ENCODE measurements at places on chromosomes 2 and 18. TPM values are rescaled to one million over a fixed set of nuclear protein-coding genes. Genes with fewer than 3 reads are reported as not detected.

GRCh38 chr2:203949228-203949627 lies 12.7 kb downstream of the ICOS start:
- peak overlapping the region; percentile 23 for H3K4me3 ChIP-seq
- H3K4me1 ChIP-seq: peaks cover 81% of the 10 kb centered on the region
- DNase-seq: no peak

- DNase-seq: no peak
- no peaks in the 10 kb centered on the region for H3K27me3 ChIP-seq
- H3K36me3 ChIP-seq: no peaks in the 10 kb centered on the region
- no peak overlapping the region for H3K4me3 ChIP-seq
Measured at GRCh38 chr2:235444101-235444597, 49.7 kb upstream of the AGAP1 start.

ABCG8 gene
- total RNA-seq: 0.23 TPM

DNA sequence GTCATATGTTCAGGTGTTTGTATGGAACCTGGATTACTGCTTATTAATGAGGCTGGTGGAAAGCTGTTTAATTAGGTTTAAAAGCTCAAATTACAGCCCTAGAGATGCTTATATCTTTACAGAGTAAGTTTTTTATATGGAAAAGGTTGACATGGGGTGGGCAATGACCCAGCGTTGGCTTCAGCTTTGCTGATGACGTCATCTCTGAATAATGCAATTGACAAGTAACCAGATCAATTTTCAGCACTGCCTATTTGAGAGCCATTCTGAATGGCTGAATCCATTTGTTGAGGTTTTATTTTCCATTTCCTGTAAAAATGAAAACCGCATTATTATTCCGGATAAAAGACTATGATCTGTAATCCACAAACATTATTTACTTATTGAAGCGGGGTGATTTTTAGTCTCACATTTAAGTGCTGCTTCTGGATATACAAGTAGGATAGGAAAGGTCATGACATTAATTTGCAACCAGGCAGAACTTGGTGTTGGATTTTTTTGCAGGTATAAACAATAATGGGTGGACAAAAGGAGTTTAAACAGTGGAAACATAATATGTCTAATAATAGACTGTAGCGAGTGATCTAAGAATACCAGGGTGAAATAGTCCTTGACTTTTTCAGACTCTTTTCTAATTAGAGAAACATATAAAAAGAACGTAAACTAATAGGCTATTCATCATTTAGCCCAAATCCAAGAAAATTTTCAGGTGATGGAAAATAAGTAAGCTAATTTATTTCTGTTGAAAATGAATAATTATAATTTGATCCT lies 2.7 kb downstream of the PPP1R1C start:
- DNase-seq: no peak
- H3K36me3 ChIP-seq: no peaks in the 10 kb centered on the region
- H3K4me3 ChIP-seq: no peak overlapping the region
- H3K4me1 ChIP-seq: no peaks in the 10 kb centered on the region
- H3K27me3 ChIP-seq: peaks cover 25% of the 10 kb centered on the region

SH3RF3 gene
- total RNA-seq: 0.78 TPM

DNA sequence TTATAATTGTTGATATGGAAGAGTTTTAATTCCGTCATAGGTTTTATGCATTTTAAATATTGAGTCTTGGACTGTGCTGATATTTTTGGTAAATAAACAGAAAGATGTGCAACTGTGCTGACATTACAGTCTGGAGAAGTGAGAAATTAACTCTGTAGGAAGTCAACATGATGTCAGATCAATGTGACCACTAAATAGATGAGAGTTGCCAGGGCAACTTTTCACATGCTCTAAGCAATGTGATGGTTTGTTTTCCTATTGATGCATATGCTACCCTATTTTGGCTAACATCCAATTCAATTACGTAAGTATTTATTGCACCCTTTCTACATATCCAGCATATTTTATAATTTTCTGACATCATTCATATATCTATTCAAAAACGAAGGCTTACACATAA lies 1109.3 kb downstream of the TSN start:
- H3K36me3 ChIP-seq: no peaks in the 10 kb centered on the region
- H3K27me3 ChIP-seq: no peaks in the 10 kb centered on the region
- no peak overlapping the region for H3K4me3 ChIP-seq
- H3K4me1 ChIP-seq: no peaks in the 10 kb centered on the region
- no peak for DNase-seq
- no peak overlapping the region for H3K27ac ChIP-seq

IRS1 gene
- total RNA-seq: 1.9 TPM

CIB4 gene
- not detected for total RNA-seq

ATP6V1C2 gene
- not detected for total RNA-seq

DNA sequence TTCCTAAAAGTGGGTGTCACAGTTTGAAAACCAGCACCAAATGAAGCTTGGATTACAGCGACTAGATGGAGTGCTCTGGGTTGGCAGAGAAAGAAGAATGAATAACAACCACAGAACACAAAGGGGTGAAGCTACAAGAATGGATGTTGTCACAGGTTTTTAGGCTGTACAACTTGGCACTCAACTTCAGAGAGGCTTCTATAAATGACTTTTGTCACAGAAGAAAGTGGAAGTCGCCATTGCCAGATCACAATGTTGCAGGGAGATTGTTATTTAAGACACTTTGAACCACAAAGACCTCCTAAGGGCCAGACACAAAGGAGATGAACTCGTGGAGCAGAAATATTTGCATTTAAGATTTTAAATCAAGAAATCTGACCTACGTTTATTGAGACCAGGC lies 354.2 kb downstream of the CDH7 start:
- no peak for DNase-seq
- H3K27me3 ChIP-seq: no peaks in the 10 kb centered on the region
- no peak overlapping the region for H3K27ac ChIP-seq
- H3K36me3 ChIP-seq: no peaks in the 10 kb centered on the region
- no peak overlapping the region for H3K4me3 ChIP-seq
- H3K4me1 ChIP-seq: no peaks in the 10 kb centered on the region

DNA sequence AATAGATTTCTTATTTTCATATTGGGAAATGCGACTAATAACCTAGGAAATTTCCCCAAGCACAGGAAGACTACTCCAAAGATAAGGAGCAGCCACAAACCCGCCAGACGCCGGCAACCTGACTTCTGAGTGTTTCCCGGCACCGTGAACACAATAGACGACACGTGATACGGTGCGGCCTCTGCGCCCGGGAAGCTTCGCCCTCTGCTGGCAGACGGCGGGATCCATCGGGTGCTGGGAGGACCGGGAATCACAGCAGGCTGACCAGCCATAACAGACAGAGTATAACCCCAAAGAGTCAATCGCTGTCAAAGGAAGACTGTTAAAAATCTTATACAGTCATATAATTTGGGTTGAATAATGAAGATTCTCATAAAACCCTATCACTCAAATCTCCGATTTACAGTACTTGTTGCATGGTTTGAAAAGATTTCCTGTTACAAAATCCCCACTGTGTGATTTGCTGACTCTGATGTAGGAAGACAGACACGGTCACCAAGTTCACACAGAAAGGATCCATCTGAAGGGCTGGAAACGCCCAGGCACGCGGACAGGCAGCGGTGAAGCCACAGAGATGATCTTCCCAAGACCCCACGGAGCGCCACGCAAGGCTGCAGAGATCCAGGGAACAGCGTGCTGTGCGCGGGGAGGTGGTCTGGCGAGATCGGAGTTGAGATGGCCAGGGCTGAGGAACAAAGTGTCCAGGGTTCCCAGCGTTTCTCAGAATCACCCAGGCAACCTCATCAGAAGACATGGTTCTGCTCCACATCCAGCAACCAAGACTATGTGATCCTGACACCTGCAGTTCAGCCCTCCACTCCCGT lies 73.8 kb downstream of the EIPR1 start:
- H3K27ac ChIP-seq: peak overlapping the region; percentile 52
- peak; percentile 56 for DNase-seq
- peaks cover 9% of the 10 kb centered on the region for H3K36me3 ChIP-seq
- H3K4me3 ChIP-seq: no peak overlapping the region
- peaks cover 9% of the 10 kb centered on the region for H3K4me1 ChIP-seq

DNA sequence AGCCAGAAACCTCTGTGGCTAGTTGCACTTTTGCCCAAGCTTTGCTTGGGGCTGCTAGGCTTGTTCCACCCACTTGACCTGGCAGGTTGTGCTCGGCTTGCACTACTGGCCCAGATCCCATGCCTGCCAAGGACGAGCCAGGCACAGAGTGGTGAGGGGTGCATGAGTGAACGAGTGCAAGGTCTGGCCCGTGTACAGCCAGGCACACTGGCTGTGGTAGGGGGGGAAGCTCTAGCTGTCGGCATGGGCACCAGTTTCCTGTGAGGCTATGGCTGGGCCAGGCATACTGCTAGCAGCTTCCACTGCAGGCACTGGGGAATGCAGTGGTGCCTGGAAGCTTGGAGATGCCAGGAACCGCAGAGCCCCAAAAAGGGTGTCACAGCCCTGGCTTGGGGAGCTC lies 210.4 kb downstream of the AKAIN1 start:
- H3K4me3 ChIP-seq: no peak overlapping the region
- no peaks in the 10 kb centered on the region for H3K27me3 ChIP-seq
- no peaks in the 10 kb centered on the region for H3K36me3 ChIP-seq
- no peak for DNase-seq

DNA sequence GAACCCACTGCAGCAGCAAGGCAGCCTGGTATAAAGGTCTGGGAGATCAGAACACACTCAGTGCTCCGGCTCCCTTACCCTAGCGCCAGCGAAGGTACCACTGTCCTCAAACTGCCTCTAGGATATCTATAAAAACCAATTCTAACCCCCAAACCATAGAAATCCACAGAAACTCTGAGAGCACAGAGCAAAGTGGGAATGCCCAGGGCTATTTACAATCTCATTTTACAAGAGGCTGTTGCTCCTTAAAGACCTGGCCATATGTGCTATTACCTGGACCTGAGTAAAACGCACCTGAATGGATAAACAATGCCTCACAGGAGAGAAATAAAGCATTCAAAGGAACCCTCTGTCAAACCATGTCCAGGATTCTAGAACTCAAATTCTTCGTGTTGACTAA lies 4.3 kb downstream of the STK39 start:
- H3K4me3 ChIP-seq: peak overlapping the region; percentile 22
- H3K27ac ChIP-seq: peak overlapping the region; percentile 93
- no peak for DNase-seq
- H3K27me3 ChIP-seq: no peaks in the 10 kb centered on the region
- peaks cover 39% of the 10 kb centered on the region for H3K4me1 ChIP-seq

SLC14A1 gene
- 6.0 TPM for total RNA-seq

GLI2 gene
- total RNA-seq: not detected

DNA sequence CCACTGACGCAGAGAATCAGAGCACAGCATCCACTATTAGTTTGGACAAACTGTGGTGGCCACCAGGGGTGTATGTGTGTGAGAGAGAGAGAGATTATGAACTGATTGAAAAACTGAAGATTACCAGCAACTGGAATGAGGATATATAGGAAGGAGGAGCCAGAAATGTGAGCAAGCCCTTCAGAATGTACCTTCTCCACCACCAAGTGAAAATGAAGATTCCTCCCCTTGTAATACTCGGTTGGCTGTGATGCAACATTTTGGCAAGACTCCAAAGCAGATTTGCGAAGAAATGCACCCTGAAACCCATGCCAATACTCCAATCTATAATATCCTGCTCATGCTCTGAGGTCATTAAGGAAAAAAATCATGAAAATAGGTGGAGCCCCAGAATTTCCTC lies 121.2 kb upstream of the SLC35G4 start:
- H3K27me3 ChIP-seq: no peaks in the 10 kb centered on the region
- no peak overlapping the region for H3K27ac ChIP-seq
- no peaks in the 10 kb centered on the region for H3K36me3 ChIP-seq
- DNase-seq: no peak

GRCh38 chr2:70647873-70648481 lies 94.4 kb upstream of the TGFA start:
- no peak overlapping the region for H3K4me3 ChIP-seq
- H3K4me1 ChIP-seq: no peaks in the 10 kb centered on the region
- DNase-seq: peak; percentile 55

FOXD4L1 gene
- 0.14 TPM for total RNA-seq

DNA sequence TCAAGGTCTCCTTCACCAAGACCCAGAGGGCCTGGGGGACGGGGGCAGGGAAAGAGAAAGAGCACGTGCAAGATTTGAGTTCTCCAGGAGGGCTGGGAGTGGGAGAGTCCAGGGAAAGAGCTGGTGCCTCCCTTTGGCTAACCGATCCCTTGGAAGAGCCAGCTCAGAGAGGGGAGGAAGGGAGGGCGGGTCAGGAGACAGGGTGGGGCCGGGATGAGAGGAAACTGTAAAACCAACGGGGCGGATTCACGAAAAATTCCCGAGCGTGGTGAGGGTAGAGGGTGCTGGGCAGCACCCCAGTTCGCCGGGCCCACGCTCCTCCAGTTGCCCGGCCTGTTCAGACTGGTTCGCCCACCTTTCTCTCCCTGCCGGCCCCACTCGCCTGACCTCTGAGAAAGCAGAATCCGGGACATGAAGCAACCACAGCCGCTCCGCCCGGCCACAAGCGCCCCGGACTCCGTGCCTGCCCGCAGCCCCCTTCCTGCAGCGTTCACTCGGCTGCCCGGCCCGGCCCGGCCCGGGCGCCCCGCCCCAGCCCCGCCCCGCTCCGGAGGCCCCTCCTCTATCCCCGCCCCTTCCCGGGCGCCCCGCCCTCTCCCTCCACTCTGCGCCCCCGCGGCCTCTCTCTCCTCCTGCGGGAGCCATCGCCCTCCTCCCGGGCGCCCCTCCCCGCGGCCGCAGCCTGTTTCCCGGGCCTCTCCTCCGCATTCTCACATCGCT lies 230.9 kb upstream of the SMAD2 start:
- no peak overlapping the region for H3K27ac ChIP-seq
- H3K4me1 ChIP-seq: peaks cover 1% of the 10 kb centered on the region
- H3K36me3 ChIP-seq: no peaks in the 10 kb centered on the region
- peak; percentile 46 for DNase-seq

DNA sequence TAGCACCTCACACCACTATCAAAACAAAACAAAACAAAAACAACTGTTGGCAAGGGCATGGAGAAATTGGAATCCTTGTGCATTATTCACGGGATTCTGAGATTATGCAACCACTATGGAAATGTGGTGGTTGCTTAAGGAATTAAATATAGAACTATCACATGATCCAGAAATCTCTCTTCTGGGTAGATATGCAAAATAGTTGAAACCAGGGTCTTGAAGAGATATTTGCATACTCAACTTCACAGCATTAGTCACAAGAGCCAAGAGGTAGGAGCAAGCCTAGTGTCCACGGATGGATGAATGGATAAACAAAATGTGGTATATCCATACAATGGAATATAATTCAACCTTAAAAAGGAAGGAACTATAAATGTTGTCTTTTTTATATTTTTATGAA lies 7.0 kb downstream of the TMEM131 start:
- H3K27ac ChIP-seq: no peak overlapping the region
- H3K36me3 ChIP-seq: peaks cover 33% of the 10 kb centered on the region
- peaks cover 23% of the 10 kb centered on the region for H3K4me1 ChIP-seq
- no peak overlapping the region for H3K4me3 ChIP-seq

POTEC gene
- not detected for total RNA-seq

GRCh38 chr2:221822416-221822815 lies 250.3 kb upstream of the EPHA4 start:
- H3K4me3 ChIP-seq: no peak overlapping the region
- H3K36me3 ChIP-seq: no peaks in the 10 kb centered on the region
- no peak overlapping the region for H3K27ac ChIP-seq
- DNase-seq: no peak

NT5C1B gene
- not detected for total RNA-seq

PSMA8 gene
- total RNA-seq: 1.2 TPM

GALR1 gene
- total RNA-seq: not detected

- H3K27me3 ChIP-seq: peaks cover 34% of the 10 kb centered on the region
- H3K4me3 ChIP-seq: no peak overlapping the region
- H3K4me1 ChIP-seq: no peaks in the 10 kb centered on the region
- no peak overlapping the region for H3K27ac ChIP-seq
Measured at GRCh38 chr2:38160516-38160915, 84.6 kb upstream of the CYP1B1 start.

GRCh38 chr2:158214431-158214830 lies 112.8 kb downstream of the UPP2 start:
- peaks cover 4% of the 10 kb centered on the region for H3K27me3 ChIP-seq
- H3K27ac ChIP-seq: no peak overlapping the region
- no peak overlapping the region for H3K4me3 ChIP-seq

Measured in activated T-helper 2 cell treated with anti-CD3 and anti-CD28 coated beads, Interferon-gamma antibody, Interleukin-2, Interleukin-4, amounts not matched to agents 10 μg/mL and 5 μg/mL and 100 μg/mL, durations not matched to agents 14 hours and 24 hours and 36 hours (primary cell).